ENCODE measurements at places on chromosomes 2 and 18. TPM values are rescaled to one million over a fixed set of nuclear protein-coding genes. Genes with fewer than 3 reads are reported as not detected.

SIX2 gene
- 2.8 TPM for total RNA-seq

ELOA2 gene
- total RNA-seq, result not detected

SNX17 gene
- total RNA-seq, result 135 TPM

HOXD4 gene
- 0.41 TPM for total RNA-seq

TGFBRAP1 gene
- 15.3 TPM for total RNA-seq

UGT1A10 gene
- 0.11 TPM for total RNA-seq

CCDC141 gene
- total RNA-seq, result not detected

IL1B gene
- 0.07 TPM for total RNA-seq

TUBA3D gene
- 10.3 TPM for total RNA-seq

ONECUT2 gene
- 0.29 TPM for total RNA-seq

CD8B gene
- not detected for total RNA-seq

RUFY4 gene
- total RNA-seq, result not detected

G6PC2 gene
- total RNA-seq, result not detected

LOXL3 gene
- total RNA-seq, result 0.60 TPM

ASXL3 gene
- total RNA-seq, result not detected

LIPG gene
- total RNA-seq, result 0.24 TPM

SERPINB12 gene
- not detected for total RNA-seq

SMAD2 gene
- 57.4 TPM for total RNA-seq

EFHD1 gene
- total RNA-seq, result 4.7 TPM

SELENOI gene
- 14.5 TPM for total RNA-seq

COLEC12 gene
- total RNA-seq, result 0.06 TPM

GALNT14 gene
- total RNA-seq, result 43.5 TPM

UCN gene
- total RNA-seq, result 1.2 TPM

CAPN14 gene
- 0.04 TPM for total RNA-seq

ZNF521 gene
- total RNA-seq, result not detected

PLB1 gene
- total RNA-seq, result 1.9 TPM

LHCGR gene
- total RNA-seq, result not detected

RFTN2 gene
- not detected for total RNA-seq

DCDC2C gene
- total RNA-seq, result 0.15 TPM

C2orf92 gene
- 0.72 TPM for total RNA-seq

C2orf76 gene
- total RNA-seq, result 10.6 TPM

ERFE gene
- 7.6 TPM for total RNA-seq

TUBB8B gene
- total RNA-seq, result not detected

GPR35 gene
- total RNA-seq, result 1.0 TPM

SLC9A2 gene
- 2.9 TPM for total RNA-seq

KANSL1L gene
- 0.66 TPM for total RNA-seq

WNT6 gene
- total RNA-seq, result 0.17 TPM

NXPH2 gene
- not detected for total RNA-seq

Data from A549 treated with AZD2906 at 1 μM for 4 hours (cell line).